Right cardiac atrium (tissue), 5 donors: ENCODE measurements at places on chromosomes 6 and 20. TPM values are rescaled to one million over a fixed set of nuclear protein-coding genes. Genes with fewer than 3 reads are reported as not detected.

The GSTA2 gene
- total RNA-seq, result not detected

The ARHGAP18 gene
- total RNA-seq, result 5.3 TPM

The TRIM40 gene
- not detected for total RNA-seq

The ROS1 gene
- total RNA-seq, result 0.06 TPM

The ZKSCAN4 gene
- total RNA-seq, result 3.5 TPM

The HINT3 gene
- total RNA-seq, result 28.7 TPM

The SRMS gene
- not detected for total RNA-seq

The PGC gene
- total RNA-seq, result not detected

The POM121L2 gene
- total RNA-seq, result not detected

The COL21A1 gene
- 18.5 TPM for total RNA-seq

The PCNA gene
- 29.1 TPM for total RNA-seq

The L3MBTL3 gene
- 3.4 TPM for total RNA-seq

The TAAR1 gene
- not detected for total RNA-seq

The CCN6 gene
- not detected for total RNA-seq

The TNNC2 gene
- total RNA-seq, result 0.46 TPM

The CRISP3 gene
- total RNA-seq, result not detected

The PBOV1 gene
- not detected for total RNA-seq

The KCNK15 gene
- 1.2 TPM for total RNA-seq

The THBS2 gene
- 26.8 TPM for total RNA-seq

The LY86 gene
- 1.8 TPM for total RNA-seq

The SIRPB2 gene
- total RNA-seq, result 4.9 TPM

The OVOL2 gene
- total RNA-seq, result not detected

The MCHR2 gene
- not detected for total RNA-seq

The PAK5 gene
- total RNA-seq, result 0.06 TPM

The KIF25 gene
- not detected for total RNA-seq

The CRISP2 gene
- total RNA-seq, result not detected

The PRPH2 gene
- 1.9 TPM for total RNA-seq

The SPATA2 gene
- 6.4 TPM for total RNA-seq

The PRSS35 gene
- total RNA-seq, result 9.4 TPM

The TOX2 gene
- total RNA-seq, result 0.99 TPM

The HCRTR2 gene
- not detected for total RNA-seq

The HRH3 gene
- not detected for total RNA-seq

The EEF1E1 gene
- 13.9 TPM for total RNA-seq

The ZSCAN23 gene
- 2.1 TPM for total RNA-seq

The FNDC1 gene
- total RNA-seq, result 0.42 TPM

The DEFB132 gene
- total RNA-seq, result not detected

The FAM83C gene
- not detected for total RNA-seq

The DSP gene
- total RNA-seq, result 246 TPM

The ZBTB12 gene
- 5.0 TPM for total RNA-seq

The BMP6 gene
- 2.5 TPM for total RNA-seq

The ARMC12 gene
- total RNA-seq, result not detected

The VSX1 gene
- total RNA-seq, result not detected

The PRRT1 gene
- 1.8 TPM for total RNA-seq

The AVP gene
- not detected for total RNA-seq

The PRR18 gene
- not detected for total RNA-seq

The DCDC2 gene
- total RNA-seq, result not detected

The RAB32 gene
- 17.4 TPM for total RNA-seq

The CPNE1 gene
- total RNA-seq, result 73.1 TPM

The HDGFL1 gene
- not detected for total RNA-seq

The SRSF3 gene
- 157 TPM for total RNA-seq

The RSPH3 gene
- 10.5 TPM for total RNA-seq

The CPNE5 gene
- total RNA-seq, result 76.0 TPM

The GINS1 gene
- total RNA-seq, result 0.51 TPM

The CFB gene
- 14.2 TPM for total RNA-seq

The ELOVL5 gene
- total RNA-seq, result 59.0 TPM

The XKR7 gene
- not detected for total RNA-seq

The C20orf141 gene
- not detected for total RNA-seq

The THBD gene
- 19.5 TPM for total RNA-seq
